Gastrocnemius medialis (tissue), 4 donors: ENCODE measurements at places on chromosomes 7 and 10.
A peak's percentile ranks its signal among the peaks of the same experiment; 100 is the strongest.

DNA sequence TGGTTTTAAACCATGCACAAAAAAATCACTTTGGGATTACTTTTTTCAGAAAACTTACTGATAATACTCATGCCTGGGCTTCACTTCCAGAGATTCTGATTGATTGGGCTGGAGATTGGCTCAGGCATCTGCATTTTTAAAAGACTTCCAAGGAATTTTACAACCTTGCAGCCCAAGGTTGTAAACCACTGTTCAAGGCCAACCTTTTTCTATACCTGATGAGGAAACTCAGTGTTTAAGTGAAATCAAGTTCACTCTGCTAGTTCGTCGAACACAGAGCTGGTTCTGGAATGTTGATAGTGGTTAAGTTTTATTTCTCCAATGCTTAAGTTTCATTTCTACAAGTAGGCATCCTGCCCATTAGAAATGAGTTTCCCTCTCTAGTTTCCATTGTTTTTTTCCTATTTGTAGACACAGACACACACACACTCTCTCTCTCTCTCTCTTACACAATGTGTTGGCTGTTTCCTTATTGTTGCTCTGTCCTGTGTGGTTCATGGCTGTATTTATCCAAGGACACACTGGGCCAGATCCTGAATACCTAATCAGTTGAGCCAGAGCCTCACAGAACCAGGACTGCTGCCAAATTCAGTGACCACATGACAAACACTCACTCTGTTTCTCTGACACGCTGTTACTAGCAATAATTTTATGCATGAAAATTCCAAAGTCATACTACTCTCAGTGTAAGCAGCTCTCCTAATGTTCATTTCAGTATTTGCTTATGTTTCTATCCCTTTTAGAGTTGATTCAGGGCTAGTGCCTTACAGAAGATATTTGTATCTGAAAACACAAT is 3.7 kb upstream of the IFIT1B start:
- DNase-seq, result peak; percentile 88

DNA sequence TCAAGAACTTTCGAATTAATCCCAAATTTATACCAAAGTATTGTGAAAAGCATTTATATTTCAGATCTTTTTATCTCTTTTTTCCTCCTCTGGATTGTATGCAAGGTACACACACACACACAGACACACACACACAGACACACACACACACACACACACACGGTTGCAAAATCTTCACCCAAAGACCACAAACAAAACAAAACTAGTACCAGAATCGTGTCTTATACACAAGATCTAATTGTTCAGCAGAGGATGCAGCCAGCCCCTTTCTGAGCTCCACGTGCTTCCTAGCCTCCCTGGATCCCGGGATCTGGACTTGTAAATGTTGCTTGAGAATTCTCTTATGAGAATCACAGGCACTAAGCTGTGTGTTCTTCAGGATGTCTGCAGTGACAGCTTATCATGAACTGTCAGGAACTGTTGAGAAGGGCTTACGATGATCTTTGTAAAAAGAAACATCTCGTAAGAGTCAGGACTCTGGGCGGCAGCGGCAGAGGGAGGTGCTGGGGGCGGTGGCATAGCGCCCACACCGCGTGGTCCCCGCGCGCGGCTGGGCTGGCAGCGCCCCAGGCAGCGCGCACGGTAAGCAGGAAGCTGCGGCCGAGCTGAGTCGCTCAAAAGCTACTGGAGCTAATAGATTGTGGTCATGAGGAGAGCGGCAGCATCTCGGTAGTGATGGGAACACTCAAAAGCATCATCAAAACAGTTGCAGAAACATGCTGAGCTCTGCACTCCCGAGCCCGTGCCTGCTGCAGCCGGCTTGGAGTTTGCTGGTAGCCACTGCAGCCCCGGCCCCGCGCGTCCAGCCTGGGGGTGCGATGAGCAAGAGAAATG is 277.6 kb downstream of the GATA3 start:
- DNase-seq, result no peak

DNA sequence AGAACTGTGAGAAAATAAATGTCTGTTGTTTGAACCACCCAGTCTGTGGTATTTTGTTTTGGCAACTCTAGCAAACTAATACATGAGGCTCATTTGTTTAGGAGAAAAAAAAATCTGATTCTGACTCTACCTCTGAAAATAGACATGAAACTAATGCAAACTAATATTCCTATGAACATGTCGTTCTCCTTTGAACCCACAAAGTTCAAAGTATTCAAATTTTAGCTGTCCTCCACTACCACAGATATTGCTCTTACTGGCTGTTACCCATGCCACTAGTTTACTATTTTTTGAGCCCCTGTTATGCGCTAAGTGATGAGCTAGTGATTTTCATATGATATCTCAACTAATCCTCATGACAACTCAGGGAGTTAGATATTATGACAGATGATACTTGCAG is 58.8 kb upstream of the ZNF804B start:
- no peak for DNase-seq

GRCh38 chr10:91422915-91423314 is 12.8 kb downstream of the HECTD2 start:
- no peak for DNase-seq

- DNase-seq, result no peak
Observed at GRCh38 chr7:155198196-155198892, 99.3 kb upstream of the INSIG1 start.

GRCh38 chr10:88270871-88271713 is 312.0 kb downstream of the RNLS start:
- DNase-seq, result no peak

GRCh38 chr7:75847707-75848106 is 31.1 kb upstream of the RHBDD2 start:
- peak; percentile 14 for DNase-seq

- DNase-seq, result no peak
Observed at GRCh38 chr10:58157076-58157766, 110.5 kb downstream of the IPMK start.

- peak; percentile 81 for DNase-seq
Observed at GRCh38 chr10:75042292-75042974, 69.0 kb upstream of the SAMD8 start.

GRCh38 chr7:156056534-156056933 is 244.3 kb upstream of the SHH start:
- no peak for DNase-seq

- peak; percentile 60 for DNase-seq
Observed at GRCh38 chr10:52653263-52653909, 119.2 kb downstream of the MBL2 start.

DNA sequence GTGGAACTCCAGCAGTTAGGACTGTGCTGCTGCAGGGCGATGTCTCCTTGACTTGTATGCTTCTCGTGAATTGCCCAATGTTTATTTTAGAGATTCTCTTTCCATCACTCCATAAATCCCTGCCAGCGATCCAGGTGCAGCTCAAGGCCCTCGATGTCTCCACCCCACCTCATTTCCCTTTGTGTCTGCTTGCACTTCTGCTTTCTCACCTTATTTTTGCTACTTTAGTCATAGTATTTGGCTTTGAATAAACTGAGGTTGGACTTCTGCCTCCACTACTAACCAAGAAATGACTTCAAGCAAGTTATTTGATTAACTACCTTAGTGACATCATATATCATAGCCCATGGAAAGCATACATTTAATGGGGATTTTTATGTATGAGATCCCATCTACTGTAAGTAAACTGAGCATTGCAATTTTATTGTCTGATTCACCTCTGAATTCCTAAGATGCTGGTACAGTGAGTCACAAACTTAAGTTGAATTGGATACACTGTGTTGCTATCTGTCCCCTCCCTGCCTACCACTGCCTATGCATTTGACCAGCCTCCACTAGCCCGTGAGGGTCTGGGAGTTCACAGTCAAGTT is 255.8 kb downstream of the ABCA13 start:
- DNase-seq, result no peak

DNA sequence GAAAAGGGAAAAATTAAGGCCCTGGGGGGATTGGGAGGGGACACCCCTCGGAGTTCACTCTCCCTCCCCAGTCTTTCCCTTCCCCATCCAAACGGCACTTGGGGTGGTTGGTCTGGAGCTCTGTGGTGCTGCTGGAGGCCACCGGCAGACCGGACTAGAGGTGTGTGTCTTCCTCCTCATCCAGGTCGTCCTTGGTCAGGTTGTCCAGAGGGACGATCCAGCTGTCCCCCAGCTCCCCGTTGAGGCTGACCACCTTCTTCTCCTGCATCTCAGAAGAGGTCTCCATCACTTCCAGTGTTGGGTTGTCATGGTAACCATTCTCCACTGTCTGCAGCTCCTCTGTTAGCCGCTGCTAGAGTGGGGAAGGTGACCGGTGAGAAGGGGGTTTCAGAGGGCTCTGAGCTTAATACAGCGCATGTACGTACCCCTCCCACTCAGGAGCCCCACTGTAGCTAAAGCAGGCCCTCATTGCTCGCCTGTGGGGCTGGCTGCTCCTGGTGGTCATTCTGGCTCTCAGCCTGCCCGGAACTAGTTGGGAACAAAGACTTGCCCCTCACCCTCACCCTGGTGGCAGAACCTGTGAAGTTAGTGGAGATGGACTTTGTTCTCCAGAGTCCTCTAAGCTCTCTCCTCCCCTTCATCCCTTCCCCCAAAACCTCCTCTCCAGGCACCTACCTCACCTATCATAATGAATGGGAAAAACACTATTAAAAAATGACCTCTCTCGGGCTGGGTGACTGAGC is 52.1 kb downstream of the PODXL start:
- no peak for DNase-seq

GRCh38 chr10:95408983-95409873 is 118.4 kb upstream of the PDLIM1 start:
- no peak for DNase-seq

GRCh38 chr10:97542169-97543024 is 30.2 kb upstream of the ANKRD2 start:
- peak; percentile 65 for DNase-seq

DNA sequence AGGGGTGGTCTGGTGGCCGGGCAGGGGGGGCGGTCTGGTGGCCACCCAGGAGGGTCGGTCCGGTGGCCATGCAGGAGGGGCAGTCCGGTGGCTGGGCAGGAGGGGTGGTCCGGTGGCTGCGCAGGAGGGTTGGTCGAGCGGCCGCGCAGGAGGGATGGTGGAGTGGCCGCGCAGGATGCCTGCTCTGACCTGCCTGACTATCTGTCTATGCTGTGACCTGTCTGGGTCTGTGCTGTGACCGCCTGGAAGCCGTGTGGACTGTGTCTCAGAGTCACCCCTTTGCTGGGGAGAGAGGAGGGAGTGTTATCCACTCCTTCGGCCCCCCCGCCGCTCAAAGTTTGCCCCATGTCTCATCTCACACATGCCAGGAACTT is 113.2 kb downstream of the ACTR3B start:
- DNase-seq, result no peak

DNA sequence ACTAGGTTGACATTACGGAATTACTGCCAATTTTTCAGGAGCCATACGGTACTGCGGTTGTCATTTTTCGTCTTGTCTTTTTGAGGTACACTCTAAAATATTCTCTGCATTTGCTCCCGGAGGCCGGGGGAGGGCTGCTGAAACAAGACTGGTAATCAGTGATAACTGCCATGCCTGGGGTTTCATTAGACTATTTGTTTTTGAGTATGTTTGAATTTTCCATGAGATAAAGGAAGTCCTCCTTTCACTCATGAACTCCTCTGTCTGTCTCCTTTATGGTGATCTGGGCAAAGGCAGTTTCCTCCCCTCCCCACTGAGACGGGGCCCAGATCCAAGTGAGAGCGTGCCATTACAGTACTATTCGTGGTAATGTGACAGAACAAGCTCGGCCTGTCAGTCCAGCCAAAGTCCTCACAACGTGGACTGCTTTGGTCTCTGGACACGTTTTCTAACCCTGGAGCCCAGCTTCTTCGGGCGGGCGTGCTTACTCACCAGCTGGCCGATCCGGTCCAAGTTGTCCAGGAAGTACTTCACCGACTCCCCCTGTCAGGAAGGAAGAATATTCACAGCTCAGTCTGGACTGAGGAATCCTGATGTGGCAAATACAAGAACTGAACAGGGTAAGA is 45.1 kb downstream of the AMZ1 start:
- peak; percentile 85 for DNase-seq

GRCh38 chr7:54857294-54857693 is 98.3 kb upstream of the SEC61G start:
- DNase-seq, result no peak

DNA sequence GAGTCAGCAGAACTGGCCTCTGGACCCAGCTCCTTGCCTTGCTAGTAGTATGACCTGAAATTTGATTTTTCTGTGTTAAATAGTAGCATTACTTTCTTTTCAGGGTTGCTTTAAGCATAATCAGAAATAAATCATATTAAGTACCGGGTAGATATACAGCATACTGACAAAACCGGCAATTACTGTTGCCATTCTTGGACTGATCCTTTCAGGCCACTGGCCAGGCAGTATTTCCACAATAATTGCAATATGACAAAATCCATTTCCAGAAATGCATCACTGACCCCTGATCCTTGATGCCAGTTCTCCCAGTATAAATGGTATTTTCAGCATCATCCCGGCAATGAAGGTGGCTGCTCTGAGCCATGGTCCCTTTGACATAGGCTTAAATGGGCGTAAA is 6.9 kb downstream of the LRIT1 start:
- no peak for DNase-seq

DNA sequence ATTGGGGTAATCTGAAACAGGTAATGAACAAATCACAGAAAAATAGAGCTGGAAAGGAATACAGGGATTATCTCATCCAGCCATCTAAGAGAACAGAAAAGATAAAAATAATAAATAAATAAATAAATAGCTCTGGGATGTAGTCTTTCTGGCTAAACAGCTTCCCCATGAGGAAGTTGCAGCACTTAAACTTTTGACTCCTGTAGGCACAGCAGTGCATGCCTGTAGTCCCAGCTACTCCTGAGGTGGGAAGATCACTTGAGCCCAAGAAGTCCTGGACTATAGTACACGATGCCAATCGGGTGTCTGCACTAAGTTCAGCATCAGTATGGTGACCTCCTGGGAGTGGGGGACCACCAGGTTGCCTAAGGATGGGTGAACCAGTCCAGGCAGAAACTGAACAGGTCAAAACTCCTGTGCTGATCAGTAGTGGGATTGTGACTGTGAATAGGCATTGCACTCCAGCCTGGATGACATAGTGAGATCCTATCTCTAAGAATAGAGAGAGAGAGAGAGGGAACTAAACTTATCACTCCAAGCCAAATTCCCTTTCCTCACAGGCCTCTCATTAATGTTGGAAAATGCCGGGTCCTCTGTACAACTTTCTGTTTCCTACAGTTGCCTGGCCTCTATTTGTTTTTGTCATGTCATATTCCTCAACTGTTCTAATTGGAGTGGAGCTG is 61.7 kb upstream of the CDK13 start:
- no peak for DNase-seq

DNA sequence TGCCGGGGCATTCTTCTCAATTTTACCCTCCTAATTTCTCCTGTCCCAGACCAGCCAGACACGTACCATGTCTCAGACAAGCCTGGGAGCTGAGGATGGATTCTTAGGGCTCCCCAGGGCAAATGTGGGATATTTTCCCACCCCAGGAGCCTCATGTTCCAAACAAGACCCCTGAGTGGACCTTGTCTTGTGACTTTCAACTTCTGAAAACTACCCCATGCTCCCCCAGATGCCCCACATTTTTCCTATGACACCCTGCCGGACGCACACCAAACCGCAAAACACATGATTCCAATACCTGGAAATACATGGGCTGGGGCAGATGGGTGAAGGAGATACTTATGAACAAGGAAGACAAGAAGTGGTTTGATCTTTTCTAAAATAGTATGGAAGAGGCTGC is 874 bp downstream of the GIMAP5 start:
- no peak for DNase-seq
